ENCODE measurements at places on chromosomes 13 and 19.

GRCh38 chr13:94263038-94263437 is 216.4 kb downstream of the DCT start:
- no peak for DNase-seq

DNA sequence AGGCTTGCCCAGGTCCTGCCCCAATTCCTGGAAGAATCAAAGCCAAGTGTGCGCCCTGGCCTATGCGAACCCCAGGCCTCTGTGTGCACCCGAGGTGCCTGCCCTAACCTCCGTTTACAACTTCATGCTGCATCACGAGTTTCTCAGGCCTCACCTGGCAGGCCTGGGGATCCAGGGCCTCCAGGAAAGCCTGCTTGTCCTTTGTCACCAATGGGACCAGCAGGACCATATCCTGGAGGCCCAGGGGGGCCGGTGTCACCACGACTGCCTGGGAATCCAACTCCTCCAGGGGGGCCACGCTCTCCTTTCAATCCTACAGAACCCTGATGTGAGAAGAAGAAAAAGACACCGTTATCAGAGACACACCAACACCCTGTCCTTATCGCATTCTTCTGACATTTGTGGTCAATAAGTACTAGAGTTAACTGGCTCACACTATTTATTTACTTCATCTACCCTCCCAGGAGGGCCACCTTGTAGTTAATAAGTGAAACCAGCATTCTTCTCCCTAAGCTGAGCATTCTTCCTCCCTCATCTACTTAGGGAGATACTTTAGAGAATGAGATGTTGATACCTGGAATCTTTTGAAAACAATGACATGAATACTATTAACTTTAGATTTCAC is 120.6 kb downstream of the COL4A1 start:
- DNase-seq: no peak

- DNase-seq: no peak
Observed at GRCh38 chr13:24868874-24869273, 104.9 kb downstream of the RNF17 start.

- DNase-seq: no peak
Observed at GRCh38 chr19:48914181-48914580, 14.1 kb downstream of the NUCB1 start.

GRCh38 chr13:32254916-32255723 is 60.0 kb downstream of the ZAR1L start:
- no peak for DNase-seq

- no peak for DNase-seq
Observed at GRCh38 chr19:45960595-45961235, 12.9 kb downstream of the NOVA2 start.

DNA sequence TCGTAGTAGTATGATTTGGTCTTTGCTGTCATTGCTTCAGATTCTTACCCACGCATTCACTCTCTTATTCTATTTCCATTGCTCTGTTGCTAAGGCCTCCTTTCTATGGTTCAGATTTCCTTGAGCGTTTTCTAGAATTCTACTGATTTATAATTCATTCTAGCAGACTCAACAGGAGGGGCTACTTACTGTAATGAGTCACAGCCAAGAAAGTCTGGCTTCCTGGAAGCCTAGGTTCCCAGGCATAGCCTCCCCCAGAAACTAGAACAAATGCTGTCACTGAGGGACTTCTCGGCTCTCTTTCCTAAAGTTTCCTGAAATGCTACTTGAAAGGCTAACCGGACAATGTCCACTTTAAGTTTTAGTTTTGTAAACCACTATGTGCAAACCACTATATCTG is 47.7 kb upstream of the SPATA13 start:
- DNase-seq: no peak

DNA sequence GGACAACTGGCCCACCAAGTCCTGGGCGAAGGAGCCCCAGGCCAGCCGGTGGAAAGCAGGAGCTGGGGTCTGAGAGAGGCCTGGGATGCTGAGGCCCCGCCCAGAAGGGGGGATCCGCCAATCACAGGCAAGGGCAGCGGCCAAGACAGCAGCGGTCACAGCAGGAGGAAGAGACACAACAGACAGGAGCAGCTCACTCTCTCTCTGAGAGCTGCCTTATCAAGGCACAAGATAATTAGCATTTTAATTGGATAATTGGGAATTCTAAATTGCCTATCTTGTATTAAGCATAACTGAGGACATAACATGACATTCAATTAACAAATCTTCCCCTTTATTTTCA is 46.2 kb downstream of the CEBPG start:
- DNase-seq: no peak

DNA sequence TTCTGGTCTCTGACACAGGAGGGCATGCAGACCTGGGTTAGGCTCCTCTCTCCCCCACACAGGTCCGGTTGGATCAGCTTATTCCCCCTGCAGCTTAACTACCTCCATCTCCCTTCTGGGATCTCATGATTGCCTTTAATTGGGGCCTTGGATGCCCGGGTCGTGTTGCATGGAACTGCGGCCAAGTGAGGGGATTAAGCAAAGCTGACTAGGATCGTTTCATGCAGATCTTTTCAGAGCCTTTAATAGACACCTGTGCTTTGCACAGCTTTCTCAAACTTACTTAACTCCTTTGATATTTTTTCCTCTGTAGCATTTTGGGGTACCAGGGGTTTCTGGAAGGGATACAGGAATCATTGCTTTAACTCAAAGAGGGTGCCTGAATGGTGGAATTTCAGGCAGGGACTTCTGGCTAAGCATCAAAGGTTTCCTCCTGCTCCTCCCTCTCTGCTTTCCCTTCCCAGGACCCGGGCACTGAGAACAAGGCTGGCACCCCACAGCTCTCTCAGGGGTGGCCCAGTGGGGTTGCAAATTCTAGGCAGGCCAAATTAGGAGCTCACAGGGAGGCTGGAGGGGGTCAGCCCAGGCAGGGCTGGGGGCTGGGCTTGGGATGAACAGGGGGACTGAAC is 477 bp downstream of the NFILZ start:
- no peak for DNase-seq

GRCh38 chr19:13441810-13442512 is 64.3 kb downstream of the CACNA1A start:
- no peak for DNase-seq

- no peak for DNase-seq
Observed at GRCh38 chr19:567296-567900, 5.0 kb upstream of the BSG start.

DNA sequence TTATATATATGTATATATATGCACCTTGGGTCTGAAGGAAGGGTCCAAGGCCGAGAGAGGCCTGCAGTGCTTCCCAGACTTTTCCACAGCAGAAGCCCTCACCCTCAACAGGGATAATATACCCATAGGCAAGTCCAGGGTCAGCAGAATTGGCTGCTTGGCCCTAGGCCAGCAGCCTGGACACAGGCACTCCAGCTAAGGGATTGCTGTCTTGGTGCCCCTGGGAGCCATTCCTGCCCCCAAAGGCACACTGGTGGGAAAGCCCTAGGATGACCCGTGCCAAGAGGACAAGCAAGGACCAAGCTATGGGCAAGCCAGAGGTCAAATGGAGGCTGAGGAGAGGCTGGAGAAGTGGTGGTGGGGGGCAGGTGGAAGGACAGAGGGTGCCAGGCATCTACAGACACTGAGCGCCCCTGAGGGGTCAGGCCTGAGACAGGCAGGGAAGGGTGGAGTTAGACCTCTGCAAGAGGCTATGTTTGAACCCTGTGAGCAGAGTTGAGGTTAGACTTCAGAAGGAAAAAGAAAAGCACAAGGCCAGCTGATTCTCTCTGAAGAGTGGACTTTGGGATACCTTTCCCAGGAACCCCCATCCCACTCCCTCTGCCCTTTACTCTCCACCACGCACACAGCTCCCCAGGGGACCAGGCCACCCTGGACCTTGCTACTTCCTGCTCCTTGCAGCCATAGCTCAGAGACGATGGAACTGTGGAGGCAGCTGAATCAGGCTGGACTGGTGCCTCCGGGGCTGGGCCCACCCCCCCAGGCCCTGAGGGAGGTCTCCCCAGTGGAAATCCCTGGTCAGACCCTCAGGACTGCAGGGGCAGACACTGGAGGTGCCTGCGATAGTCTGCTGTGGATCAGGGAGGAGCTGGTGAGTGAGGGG is at the start of gene ERICH4:
TSS of gene ERICH4 (plus strand) at position 684 of the 883 bp plus-strand sequence. CDS start at position 698, 14 bp downstream.
- no peak for DNase-seq

GRCh38 chr13:31947105-31947504 is 84.5 kb upstream of the FRY start:
- DNase-seq: no peak

GRCh38 chr13:110617321-110618072 is 2.2 kb downstream of the NAXD start:
- no peak for DNase-seq

DNA sequence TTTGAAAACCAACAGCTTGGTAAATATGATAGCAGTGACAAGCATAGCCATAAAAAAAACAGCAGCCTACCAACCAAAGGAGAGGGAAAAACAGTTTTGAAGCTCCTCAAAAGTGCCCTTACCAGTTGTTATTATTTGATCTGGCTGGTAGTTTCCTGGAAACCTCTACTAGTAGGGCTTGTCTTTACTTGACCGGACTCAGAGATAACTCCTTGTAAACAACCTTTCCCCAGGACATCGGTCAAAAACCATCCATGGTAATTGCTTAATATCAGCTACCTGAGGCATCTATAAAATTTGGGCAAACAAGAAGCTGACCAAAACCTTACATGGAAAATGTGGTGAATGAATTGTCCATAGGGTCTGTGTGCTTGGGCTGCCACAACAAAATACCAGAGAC is 210.9 kb downstream of the FGF14 start:
- no peak for DNase-seq

DNA sequence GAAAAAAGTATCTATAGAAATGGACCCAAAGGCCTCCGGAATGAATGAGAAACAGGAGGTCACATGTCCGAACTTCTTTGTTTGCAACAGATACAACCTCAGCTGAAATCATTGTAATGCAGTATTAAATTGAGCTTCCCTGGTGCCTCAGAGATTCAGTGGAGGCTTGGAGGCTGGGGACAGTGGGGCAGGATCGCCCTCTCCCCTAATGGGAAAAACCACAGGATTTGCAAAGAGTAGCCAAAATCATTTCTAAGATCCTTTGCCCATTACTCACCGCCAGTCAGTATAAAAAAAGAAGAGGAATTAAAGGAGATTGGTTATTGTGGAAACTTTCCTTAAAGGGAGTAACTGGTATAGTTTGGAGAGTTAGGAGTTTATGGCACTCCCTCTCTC is 30.4 kb upstream of the IRS2 start:
- DNase-seq: no peak

- DNase-seq: no peak
Observed at GRCh38 chr13:30415430-30416030, 6.8 kb upstream of the UBE2L5 start.

DNA sequence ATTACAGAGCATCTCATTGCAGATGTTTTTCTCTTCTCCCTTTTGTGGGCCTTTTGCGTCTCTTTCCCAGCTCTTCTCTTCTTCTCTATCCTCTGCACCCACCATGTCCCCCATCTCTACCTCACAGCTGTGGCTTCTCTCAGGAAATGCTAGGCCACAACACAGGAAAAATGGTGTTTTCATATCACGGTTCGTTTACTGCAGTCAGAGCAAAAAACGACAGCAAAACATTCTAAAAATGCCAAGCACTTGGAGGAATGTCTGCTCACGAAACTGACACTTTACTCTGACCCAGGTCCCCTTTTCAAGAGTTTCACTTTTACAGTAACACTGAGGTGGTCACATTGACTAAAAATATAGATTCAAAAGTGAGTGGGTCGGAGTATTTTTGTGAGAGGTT is 152.2 kb downstream of the DCT start:
- no peak for DNase-seq

- no peak for DNase-seq
Observed at GRCh38 chr19:55447421-55448174, 4.5 kb upstream of the SHISA7 start.
